B cell (primary cell): ENCODE measurements at places on chromosomes 5 and 9. TPM values are rescaled to one million over a fixed set of nuclear protein-coding genes. Genes with fewer than 3 reads are reported as not detected.

Gene SLC1A1
- total RNA-seq, result 0.15 and 0.54 TPM in 2 replicates

Gene FUT7
- total RNA-seq, result 7.0 and 8.2 TPM in 2 replicates

Gene FAM151B
- 1.1 TPM in 1 of 2 replicates, not detected in the other for total RNA-seq

Gene SH3TC2
- not detected in 2 replicates for total RNA-seq

Gene LCN6
- total RNA-seq, result not detected in 2 replicates

Gene FBP2
- total RNA-seq, result not detected in 2 replicates

Gene IRX4
- not detected in 2 replicates for total RNA-seq

Gene CNTFR
- total RNA-seq, result not detected in 2 replicates

Gene DCAF12
- 1.9 and 2.3 TPM in 2 replicates for total RNA-seq

Gene LAMC3
- total RNA-seq, result 0.25 and 0.29 TPM in 2 replicates

Gene ROR2
- total RNA-seq, result 0.22 and 0.49 TPM in 2 replicates

Gene CEL
- 0.57 and 0.61 TPM in 2 replicates for total RNA-seq

Gene GTF3C4
- 17.0 and 18.8 TPM in 2 replicates for total RNA-seq

Gene PAPPA
- total RNA-seq, result not detected in 2 replicates

Gene OGN
- not detected in 2 replicates for total RNA-seq

Gene ENTPD2
- total RNA-seq, result not detected in 2 replicates

Gene DND1
- 2.5 and 3.0 TPM in 2 replicates for total RNA-seq

Gene CARTPT
- total RNA-seq, result not detected in 2 replicates

Gene ZNF366
- not detected in 2 replicates for total RNA-seq

Gene IFNA21
- total RNA-seq, result not detected in 2 replicates

Gene BTNL9
- total RNA-seq, result 160 and 173 TPM in 2 replicates

Gene MAST4
- 56.0 and 57.1 TPM in 2 replicates for total RNA-seq

Gene FOXE1
- total RNA-seq, result not detected in 2 replicates

Gene IL17B
- not detected in 2 replicates for total RNA-seq

Gene PCDHGA12
- 1.6 and 2.8 TPM in 2 replicates for total RNA-seq

Gene RORB
- not detected in 2 replicates for total RNA-seq

Gene EDIL3
- total RNA-seq, result not detected in 2 replicates

Gene CARD6
- total RNA-seq, result 2.0 and 2.7 TPM in 2 replicates
